ENCODE measurements at places on chromosomes 4 and X.

DNA sequence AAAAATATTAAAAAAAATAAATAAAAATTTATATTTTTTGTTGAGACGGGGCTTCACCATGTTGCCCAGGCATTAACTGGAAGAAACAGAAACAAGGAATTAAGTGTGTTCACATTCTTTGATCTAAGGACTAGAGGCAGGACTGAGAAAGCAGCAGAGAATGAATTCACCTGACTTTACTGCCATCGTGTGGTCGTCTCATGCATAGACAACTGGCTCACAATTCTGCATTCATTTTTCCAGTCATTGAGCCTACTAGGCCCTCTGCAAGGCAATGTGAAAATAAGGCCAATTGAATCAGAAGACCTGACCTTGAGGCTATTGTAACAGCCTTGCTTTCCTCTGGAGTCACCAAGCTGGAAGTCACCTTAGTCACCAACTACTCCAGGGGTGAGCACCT lies 37.4 kb downstream of the LHFPL1 start:
- DNase-seq, result no peak

GRCh38 chr4:167642250-167642649 lies 408.0 kb upstream of the SPOCK3 start:
- no peak for DNase-seq

GRCh38 chr4:26520728-26521450 lies 30.6 kb upstream of the CCKAR start:
- DNase-seq, result no peak

DNA sequence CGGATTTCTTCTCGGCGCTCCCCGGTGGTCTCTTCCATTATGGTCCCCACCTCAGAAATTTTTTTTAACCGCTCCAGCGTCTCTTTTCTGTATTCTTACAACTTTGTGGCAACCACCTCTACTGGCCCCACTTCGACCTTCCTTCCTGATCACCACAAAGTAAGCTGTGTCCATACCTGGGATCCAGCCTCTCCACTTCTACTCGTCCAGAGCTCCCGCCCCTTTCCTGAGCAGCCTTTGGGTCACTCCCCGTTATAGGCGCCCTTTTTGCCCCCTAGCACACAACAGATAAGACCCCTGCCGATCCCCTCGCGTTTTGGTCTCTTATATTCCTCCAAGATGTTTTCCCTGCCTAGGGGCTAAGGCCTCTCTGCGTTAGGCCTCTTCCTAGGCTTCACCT lies 557 bp downstream of the PIGG start:
- DNase-seq, result no peak

GRCh38 chr4:55296096-55296495 lies 49.9 kb upstream of the SRD5A3 start:
- DNase-seq, result no peak

GRCh38 chr4:7876201-7876875 lies 63.3 kb downstream of the AFAP1 start:
- DNase-seq, result peak; percentile 30

GRCh38 chrX:107677501-107677901 lies 49.2 kb downstream of the PRPS1 start:
- no peak for DNase-seq

DNA sequence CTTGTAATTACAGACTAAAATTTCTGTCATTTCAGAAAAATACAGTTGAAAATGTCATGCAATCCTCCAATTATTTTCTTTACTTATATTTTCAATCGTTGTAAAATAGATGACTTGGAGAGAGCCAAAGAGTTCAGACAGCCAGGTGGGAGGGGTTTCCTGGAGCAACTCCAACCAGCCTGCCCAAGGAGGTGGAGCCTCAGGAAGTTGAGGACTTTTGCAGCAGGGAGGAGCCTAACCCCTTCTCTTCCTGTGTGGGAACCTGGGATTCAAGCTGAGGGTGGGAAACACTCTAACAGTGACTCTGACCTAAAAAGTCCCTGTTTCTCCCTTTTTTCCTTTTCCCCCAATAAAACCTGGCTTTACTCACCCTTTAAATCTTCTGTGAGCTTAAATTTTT lies 72.2 kb upstream of the GABRG1 start:
- DNase-seq, result no peak

- DNase-seq, result no peak
Observed at GRCh38 chr4:110610620-110610939, 12.3 kb downstream of the PITX2 start.
